Hematopoietic multipotent progenitor cell (in vitro differentiated cells): ENCODE measurements at places on chromosomes 11 and 22.

- DNase-seq, result no peak
These were observed 74.6 kb downstream of the AASDHPPT start for GRCh38 chr11:106152013-106152412.

DNA sequence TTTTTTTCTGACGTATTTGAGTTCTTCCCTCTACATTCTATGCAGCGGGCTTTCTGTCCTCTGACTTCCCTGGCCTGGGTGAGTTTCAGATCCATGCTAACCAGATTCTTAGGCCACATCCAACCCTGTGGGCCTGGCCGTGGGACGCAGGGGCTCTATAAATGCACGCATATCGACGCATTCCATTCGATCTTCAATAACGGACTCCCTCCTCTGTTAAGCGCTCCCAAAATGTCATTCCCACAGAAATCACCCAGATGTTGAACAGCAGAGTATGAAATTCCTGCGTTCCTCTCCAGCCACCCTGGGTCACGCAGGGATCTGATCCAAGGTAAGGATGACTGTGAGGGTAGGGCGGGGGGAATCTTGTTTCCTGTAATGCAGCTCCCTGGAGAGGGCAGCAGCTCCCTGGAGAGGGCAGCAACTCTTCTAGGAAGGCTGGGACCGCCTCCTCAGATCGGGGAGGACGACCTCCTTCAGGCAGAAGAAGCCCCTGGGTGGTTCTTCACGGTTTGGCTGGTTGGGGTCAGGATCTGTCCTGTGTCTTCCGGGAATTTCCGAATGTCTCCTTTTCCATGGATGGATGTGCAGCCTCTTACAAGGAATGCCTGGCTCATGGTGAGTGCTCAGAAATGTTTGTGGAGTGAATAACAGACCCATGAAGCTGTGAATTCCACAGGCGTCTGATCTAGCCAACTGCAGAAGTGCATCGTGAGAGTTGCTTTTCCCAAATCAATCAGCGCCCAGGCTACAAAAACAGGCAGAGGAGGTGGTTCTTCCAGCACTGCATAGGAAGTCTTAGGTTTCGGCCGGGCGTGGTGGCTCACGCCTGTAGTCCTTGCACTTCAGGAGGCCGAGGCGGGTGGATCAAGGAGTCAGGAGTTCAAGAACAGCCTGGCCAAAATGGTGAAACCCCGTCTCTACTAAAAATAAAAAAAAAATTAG, 12.2 kb downstream of the MRGPRD start:
- no peak for DNase-seq

GRCh38 chr11:42006766-42007165, 547.3 kb upstream of the LRRC4C start:
- no peak for DNase-seq

GRCh38 chr11:114416441-114416961, 16.0 kb downstream of the RBM7 start:
- DNase-seq, result no peak

DNA sequence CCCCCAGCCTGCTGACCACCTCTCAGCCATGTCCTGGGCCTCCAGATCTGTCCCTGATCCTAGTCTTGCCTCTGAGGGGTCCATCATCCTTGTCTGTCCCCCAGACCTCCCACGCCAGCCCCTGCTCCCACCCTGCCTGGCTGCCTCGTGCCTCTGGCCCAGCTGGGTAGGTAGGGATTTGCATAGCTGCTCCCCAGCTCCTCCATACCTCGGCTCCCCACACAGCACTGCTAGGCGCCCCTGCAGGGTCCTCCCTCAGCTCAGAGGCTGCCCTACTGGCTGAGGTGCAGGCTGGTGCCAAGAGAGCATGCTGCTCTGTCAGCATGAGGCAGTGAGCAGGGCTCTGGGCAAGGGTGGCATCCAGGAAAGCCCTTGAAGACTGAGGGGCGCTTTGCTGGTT, 47.7 kb downstream of the NFAM1 start:
- no peak for DNase-seq
